Posterior cingulate gyrus (tissue), 11 donors: ENCODE measurements at places on chromosomes 2 and 18.

DNA sequence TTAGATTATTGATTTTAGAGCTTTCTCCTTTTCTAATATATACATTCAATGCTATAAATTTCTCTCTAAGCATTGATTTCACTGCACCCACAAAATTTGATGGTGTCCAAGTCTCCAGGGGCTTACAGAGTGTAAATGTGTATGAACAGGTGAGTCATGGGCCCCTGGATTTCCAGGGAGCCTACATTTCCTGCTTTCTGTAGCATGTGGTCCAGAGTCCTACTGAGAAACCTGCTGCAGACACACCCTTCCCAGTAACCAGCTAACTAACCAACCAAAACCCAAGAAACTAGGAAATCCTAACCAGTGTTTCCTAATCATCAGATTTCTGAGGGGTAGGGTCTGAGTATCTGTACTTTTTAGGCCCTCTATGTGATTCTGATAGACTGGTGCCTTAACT, 39.5 kb upstream of the TANC1 start:
- no peak for DNase-seq

GRCh38 chr2:58533376-58533775, 292.3 kb upstream of the FANCL start:
- no peak for DNase-seq

- no peak for DNase-seq
Observed at GRCh38 chr2:239834143-239834542, 191.0 kb downstream of the NDUFA10 start.

DNA sequence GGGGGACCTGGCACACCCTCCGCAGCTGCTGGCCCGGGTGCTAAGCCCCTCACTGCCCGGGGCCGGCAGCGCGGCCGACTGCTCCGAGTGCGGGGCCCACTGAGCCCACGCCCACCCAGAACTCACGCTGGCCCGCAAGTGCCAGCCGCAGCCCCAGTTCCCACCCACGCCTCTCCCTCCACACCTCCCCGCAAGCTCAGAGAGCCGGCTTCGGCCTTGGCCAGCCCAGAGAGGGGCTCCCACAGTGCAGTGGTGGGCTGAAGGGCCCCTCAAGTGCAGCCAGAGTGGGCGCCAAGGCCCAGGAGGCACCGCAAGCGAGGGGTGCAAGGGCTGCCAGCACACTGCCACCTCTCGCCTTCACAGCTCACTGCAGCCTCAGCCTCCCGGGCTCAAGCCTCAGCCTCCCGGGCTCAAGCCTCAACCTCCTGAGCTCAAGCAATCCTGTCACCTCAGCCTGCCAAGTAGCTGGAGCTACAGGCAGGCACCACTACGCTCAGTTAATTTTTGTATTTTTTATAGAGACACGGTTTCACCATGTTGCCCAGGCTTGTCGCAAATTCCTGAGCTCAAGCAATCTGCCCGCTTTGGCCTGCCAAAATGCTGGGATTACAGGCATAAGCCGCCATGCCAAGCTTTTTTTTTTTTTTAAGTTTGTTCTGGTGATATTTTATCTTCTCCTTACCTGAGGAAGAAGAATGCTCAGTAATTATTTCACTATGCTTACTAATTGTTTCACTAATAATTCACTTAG, 71.7 kb upstream of the CDCA7 start:
- no peak for DNase-seq

DNA sequence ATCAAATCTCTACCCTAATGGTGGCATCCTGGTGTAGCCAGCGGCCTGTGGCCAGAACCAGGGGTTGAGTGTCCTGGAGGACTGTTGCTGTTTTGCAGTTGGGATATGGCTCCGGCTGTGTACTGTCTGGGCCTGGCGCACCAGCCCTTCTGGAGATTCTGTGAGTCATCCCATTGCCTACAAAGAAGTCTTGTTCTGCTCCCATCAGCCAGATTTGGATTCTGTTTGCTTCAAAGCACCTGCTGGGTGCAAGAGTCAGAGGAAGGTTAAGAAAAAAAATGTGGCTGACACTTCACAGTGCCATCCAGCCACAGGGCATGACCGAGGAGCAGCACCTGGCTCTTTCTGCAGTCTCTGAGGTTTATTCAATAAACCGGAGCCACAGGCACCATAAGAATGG, 41.0 kb upstream of the ASAP2 start:
- DNase-seq = peak; percentile 27

- DNase-seq = no peak
Observed at GRCh38 chr18:48544661-48545415, 6.0 kb downstream of the CTIF start.

DNA sequence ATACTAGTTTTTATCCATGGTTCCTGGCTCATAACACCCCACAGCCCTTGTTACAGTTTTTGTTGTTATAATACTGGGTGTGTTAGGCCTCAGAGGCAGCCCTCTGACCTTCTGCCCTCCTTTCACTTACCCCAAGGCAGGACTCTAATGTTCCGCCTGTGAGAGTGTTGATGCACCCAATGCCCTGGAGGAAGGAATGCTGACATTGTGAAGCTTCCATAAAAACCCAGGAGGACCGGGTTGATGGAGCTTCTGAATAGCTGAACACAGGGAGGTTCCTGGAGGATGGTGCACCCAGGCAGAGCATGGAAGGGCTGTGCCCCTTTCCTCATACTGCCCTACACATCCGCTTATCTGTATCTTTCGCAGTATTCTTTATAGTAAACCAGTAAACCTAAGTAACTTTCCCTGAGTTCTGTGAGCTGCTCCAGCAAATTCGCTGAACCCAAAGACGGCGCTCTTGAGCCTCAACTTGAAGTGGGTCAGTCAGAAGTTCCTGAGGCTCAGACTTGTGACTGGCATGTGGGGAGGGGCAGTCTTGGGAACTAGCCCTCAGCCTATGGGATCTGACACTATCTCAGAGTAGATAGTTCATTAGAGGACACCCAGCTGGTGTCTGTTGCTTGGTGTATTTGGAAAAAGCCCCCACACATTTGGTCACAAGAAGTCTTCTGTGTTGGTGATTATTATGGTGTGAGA, 10.4 kb downstream of the STON1 start:
- DNase-seq = no peak

DNA sequence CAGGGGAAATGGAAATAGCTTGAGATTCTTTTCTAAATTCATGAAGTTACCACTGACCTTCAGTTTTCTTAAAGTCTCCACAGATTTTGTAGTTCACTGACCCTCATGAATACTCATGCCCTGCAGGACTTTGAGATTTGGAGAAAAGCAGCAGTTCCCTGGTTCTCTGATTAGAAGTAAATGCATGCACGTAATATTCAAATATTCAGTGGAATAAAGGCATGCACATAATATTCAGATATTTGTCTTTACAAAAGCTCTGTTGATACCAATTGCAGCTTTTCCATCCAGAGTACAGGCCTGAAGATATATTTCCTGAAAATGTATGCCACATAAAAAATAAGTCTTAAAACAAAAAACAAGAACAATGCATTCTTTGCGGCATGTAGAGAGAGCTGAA, 219.8 kb downstream of the ADCYAP1 start:
- DNase-seq = no peak

DNA sequence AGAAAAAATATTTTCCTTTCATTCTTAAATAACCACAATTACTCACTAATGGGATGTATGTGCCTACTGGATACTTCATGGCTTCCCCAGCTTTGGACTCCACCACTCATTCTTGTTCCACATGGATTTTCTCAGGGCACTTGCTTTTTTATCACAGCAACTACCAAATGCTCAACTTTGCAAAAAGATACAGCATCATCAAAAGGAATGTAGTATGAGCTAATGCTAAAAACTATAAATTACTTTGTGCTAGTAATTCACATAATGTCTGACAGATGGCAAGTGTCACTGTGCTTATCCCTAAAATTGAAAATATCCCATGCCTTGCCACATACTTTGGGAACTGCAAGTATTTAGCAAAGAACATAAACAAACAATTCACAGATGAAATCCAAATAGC, 130.4 kb upstream of the ZFP36L2 start:
- DNase-seq = no peak

DNA sequence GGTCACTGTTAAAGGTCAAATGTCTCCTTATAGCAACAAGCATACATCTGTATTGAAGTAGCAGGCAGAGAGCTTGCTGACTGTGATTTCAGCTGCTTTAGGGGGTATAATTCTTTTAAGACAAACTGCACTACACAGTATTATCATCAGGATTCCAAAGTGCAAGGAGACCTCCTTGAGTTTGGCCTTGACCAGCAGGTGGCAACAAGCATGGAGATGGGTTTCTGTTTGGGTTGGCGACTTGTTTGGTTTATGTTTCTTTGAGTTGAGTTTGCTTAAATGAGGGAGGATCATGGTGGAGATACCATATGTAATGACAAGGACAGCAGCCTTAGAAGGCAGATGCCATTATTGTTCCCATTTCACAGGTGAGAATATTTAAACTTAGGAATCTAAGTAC, 681.0 kb upstream of the ID2 start:
- DNase-seq = no peak

DNA sequence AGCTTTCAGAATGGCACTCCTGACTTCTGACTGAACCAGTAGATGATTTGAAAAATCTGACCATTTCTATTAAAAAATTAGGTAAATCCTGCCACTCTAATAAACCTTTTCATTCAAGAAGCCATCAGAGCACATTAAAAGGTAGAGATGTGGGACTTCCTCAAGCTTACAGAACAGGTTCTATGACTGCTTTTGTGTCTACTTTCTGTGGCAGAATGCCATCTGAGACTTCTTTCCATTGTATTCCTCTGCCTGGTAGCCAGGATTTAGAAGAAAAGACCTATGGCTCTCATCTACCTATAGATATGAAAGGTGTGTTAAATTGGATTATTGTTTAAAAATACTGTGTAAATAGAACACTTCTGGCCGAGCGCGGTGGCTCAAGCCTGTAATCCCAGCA, 99.9 kb upstream of the NABP1 start:
- DNase-seq = no peak

DNA sequence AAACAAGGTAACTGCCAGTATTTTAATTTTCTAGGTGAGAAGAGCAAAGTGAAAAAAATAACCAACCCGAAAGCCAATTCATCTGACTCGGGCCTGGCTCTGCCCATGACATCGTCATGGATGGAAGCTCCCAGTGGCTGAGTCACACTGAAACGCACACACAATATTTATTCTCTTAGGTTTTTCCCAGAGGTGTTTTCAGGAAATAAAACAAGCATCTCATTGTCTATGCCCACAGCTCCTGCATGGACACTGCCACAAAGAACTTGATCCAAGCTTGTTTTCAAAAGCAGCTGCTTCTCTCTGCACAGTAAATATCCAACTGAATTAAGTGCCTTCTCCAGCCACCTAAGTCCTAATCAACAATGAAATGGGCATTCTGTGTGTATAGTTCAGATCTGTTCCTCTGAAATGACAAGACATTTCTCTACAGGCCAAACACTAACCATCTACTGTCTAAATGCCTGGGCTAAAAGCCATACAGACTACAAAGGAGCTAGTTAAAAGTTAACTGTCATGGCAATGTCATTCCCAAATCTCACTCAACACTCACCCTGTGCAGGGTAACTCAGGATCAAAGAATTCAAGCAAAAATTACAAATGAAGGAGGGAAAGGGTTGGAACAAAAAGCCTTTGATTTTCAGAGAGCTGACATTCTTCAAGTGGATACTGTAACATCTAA, 62.9 kb downstream of the RPL31 start:
- no peak for DNase-seq

DNA sequence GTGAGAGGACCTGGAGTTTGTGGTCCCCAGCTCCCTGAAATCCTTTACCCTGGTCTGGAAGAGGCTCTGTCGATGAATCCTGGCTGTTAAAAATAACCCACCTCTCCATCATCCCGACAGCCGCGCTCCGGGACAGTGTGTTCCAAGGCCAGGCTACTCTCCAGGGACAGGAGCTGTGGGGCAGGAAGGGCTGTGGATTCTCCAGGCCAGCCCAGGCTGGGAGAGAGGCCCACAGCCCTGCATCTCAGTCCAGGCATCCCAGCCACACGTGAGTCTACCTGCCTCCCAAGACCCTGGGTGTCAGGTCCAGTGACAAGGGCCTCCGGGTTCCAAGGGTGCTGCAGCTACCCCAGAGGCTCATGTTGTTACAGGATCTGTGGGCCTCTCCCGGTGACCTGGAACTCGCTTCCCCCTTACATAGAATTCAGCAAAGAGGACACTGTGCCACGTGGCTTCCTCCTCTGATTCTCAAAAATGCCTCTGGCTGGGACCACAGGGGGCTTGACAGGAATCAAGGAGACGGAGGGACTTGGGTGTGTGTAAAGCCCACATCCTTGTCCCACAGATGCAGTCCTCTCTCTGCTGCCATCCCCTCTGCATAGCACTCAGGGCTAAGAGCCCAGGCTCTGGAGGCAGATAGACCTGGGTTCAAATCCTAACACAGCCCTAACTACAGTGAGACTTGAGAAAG, 17.3 kb downstream of the ADRA2B start:
- no peak for DNase-seq

GRCh38 chr2:134973241-134974138, 54.9 kb downstream of the CCNT2 start:
- DNase-seq = no peak

GRCh38 chr2:119827866-119828507, 68.3 kb downstream of the PTPN4 start:
- no peak for DNase-seq

DNA sequence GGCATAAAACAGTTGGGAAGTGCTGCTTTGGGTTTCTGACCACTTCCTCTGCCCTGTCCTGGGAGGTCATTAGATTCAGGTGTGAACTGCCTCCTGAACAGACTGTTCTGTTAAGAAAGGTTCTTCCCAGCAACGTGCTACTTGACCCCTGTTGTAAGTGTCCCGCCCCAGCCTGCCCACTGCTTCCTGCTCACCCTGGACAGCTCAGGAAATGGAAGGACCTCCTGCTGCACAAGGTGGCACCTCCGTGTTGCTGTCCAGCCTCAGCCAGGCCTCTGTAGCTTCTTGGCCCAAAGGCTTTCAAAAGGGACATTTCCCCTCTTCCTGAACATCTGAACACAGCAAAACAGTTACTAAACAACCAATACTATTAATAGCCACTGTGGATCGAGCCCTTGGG, 5.3 kb downstream of the TOGARAM2 start:
- no peak for DNase-seq

- DNase-seq = no peak
Observed at GRCh38 chr18:23878336-23878900, 136.1 kb upstream of the TTC39C start.

DNA sequence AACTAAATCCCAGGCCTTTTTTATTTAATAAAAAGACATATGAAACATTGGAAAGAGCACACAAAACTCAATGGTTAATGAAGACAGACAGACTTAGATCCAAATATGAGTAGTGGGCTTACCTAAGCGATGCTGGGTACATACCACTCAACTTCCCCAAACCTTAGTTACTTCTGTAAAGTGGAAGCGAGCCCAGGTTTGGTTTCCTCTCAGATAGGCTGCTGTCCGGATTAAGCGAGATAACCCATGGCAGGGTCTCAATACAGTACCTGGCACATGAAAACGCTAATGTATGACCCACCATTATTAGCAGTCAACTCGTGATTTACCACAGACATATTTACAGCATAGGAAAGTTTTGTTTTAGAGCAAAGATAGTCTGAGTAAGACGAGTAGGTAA, 21.6 kb downstream of the MBOAT2 start:
- DNase-seq = no peak
